Spleen (tissue), 13 donors: ENCODE measurements at places on chromosomes 7 and 10.

DNA sequence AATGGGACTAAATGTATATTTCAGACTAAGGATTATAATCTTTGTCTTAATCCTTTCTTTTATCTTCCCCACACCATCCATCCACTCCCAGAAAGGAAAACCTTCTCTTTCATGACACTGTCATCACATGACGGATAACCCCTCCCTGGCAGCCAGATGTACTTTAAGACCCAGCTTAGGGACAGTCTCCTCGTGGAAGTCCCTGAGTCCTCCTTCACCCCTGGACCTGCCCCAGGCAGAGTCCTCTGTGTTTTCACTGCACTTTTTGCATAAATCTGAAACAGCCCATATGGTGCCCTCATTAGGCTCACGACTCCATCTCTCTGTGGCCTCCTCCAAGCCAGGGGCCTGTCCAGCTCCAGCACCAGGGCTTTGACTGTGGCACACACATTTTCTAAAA, 16.0 kb downstream of the NRAP start:
- DNase-seq = no peak

DNA sequence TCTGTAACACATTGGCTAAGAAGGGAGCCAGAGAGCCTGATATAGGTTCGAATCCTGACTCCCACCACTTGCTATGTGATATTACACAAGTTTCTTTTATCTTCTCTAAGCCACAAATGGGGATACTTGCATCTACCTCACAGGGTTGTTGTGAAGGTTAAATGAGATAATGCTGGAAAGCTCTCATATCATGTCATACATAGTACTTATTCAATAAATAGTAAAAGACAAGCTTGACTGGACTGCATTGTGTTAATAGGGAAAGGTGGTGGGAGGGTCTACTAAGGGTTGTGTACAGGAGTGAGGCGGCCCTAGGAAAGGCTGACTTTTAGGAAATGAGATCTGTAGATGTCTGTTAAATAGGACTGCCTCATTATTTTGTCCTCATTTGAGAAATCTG, 35.8 kb upstream of the DNMBP start:
- no peak for DNase-seq

DNA sequence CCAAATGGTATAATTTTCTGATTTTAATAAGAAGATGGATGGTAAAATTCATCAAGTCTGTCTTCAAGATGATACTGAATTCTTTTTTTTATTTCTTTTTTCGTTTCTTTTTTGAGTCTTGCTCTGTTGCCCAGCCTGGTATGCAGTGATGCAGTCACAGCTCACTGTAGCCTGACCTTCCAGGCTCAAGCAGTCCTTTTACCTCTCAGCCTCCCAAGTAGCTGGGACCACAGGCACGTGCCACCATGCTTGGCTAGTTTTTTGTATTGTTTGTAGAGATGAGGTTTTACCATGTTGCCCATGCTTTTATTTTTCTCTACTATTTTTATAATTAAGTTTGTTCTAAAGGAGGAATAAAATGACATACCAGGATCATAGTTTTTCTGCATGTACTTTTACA, 52.1 kb upstream of the HELLS start:
- DNase-seq = no peak

DNA sequence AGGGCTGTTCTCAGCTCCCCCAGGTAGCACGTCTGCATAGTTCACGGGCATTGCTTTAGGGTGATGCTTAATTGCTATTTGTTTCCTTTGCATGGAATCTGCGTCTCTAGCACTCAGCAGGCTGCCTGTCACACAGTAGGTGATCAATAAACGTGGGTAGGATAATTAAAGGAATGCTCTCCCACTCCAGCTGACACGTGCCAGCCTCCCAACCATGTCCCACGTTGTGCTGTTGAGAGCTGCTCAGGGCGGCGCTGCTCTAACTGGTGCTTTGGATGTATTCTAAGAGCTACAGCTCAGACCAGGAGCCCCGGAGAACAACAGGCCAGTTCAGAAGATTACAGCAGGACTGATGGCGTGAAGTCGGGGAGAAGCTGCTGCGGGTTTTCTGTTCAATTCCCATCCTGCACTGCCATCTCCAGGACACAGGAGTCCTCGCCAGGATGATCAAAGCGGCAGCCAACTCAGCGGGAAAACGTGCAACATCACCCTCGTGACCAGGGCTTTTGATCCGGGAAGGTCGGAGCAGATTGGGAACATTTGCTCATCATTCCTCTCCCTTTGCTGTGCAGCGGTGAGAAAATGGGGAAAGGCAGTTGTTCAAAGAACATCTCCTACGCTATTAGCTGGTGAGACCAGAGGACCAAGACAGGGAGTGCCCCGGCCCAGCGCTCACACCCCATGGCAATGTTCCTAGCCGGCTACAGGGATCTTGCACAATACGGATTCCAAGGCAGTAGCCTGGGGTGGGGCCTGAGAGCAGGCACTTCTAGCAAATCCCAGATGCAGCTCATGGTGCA, 50.5 kb upstream of the FOXK1 start:
- peak; percentile 65 for DNase-seq

DNA sequence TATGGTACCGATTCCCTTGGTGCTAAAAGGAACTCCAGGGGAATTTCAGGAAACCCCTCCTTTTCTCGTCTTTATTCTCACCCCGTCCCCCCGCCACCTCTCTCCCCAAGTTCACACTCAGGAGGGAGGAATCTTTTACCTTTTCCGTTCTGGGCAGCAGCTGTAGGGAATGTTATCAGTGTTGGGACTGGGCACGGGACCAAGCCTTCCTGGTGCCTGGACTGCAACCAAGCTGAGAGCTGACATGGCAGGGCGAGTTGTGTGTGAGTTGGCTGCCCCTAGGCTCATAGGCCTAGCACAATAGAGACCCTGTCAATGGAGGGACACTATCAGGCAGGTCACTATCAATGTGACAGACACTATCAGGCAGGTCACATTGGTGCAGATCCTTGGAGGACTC, 121.4 kb downstream of the TCF7L2 start:
- DNase-seq = no peak

DNA sequence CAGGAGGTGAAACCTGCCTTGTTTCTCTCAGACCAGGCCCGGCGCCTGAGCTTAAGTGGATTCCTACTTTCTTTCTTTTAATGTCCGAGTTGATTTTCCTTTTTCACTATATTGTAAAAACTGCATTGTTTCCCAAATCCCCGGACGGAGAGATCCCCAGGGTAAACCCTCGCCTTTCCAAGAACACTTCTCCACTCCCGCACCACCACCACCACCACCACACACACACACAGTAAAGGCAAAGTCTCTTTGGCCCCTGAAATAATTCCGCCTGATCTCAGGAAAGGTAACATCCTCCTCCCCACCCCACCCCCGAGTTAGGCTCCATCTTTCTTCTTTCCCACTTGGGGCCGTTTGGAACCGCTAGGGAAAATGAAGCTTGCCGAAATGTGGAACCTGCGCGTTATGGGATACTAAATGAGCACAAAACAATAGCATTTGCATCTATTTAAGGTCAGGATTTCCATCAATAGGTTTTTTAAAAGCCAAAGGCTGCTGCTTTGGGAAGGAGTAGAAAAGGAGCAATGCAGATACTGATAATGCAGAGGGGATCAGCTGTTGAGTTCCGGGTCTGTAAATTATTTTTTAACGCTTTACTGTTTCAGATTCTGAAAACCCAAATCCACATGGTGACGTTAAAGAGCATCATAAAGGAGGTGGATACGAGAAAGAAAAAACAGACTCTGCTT, 2.5 kb downstream of the HPSE2 start:
- DNase-seq = no peak

DNA sequence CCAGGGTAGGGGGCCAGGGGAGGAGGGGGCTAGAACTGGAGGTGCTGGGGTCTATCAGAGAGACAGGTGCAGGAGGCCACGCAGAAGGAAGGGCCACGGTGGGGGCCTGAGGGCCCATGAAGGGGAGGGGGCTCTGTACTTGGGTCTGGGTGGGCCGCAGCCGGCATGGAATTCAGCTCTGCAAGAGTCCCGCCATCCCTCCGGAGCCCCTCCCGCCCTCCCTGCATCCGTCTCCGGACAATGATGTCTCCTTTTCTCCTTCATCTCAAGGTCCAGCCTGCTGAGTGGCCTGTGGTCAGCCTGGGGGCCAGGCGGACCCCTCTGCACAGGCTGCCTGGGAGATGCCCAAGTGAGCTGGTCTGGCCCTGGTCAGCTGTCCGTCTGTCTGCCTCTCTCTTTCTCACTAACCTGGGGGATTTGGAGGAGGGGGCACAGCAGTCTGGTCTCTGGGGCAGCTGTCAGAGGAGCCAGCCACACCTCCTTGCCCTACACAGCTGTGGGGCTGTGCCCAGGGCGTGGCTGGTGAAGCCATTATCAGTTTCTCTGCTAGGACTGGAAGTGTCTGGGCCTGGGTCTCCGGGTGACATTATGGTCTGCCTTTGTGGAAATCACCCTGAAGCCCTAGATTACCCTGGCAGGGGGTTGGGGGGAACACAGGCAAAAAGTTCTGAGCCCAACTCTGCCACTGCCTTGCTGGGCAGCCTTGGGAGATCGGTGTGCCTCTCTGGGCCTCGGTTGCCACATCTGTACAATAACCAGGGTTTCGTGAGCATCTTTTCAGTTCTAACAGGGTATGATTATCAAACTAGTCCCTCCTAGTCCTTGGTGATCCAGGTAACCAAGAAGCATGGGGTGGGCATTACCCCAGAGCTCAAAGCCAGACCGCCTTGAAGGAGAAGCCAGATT, 19.0 kb upstream of the HSPB1 start:
- DNase-seq = no peak

DNA sequence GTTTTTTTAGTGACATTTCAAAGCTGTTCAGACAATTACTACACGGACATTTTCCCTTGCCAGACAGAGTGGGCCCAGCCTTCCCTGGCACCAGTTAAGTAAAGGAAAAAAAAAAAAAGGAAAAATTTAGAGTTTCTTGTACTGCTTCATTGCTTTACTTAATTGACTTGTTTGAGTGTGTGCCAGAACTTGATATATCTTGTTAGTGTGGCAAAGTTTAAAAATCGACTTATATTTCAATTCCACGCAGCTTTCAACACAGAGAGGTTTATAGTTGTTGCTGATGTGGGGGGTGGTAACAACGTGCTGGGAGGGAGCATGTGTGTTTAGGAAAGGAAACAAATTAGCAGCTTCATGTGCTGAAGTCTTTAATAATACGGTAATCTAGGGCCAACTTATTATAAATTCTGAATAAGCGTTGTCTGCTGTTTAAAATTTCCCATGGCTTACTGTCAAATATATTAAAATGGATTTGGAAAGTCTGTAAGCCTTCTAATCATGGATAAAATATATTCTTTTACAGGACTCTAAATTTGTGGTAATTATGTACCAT, 1104.6 kb downstream of the SORCS3 start:
- DNase-seq = no peak

DNA sequence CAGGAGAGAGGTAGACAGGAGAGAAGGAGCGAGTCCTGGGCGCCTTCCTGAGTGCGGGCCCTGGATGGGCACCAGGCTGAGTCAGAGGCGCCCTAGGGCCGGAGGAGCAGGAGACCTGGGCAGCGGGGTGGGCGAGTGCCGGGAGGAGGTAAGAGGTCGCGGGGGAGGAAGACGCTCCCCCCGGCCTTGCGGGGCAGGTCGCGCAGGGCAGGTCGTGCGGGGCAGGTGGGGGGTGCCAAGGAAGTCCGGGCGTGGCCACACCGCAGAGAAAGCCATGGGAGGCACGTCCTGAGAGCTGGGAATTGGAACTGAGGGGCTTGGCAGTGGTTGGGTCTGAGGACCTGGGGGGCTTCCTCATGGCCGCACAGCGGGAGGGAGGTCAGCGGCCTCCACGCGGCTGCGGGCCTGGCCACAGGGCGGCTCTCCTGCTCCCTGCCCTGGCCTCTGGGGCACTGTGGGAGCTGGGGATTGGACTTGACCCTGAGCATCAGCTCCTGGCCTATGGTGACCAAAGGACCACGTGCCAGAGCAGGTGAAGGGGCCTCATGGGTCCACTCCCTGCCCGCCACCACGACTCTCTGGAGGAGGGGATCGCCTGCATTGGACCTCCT, 935 bp downstream of the MMP21 start:
- no peak for DNase-seq

DNA sequence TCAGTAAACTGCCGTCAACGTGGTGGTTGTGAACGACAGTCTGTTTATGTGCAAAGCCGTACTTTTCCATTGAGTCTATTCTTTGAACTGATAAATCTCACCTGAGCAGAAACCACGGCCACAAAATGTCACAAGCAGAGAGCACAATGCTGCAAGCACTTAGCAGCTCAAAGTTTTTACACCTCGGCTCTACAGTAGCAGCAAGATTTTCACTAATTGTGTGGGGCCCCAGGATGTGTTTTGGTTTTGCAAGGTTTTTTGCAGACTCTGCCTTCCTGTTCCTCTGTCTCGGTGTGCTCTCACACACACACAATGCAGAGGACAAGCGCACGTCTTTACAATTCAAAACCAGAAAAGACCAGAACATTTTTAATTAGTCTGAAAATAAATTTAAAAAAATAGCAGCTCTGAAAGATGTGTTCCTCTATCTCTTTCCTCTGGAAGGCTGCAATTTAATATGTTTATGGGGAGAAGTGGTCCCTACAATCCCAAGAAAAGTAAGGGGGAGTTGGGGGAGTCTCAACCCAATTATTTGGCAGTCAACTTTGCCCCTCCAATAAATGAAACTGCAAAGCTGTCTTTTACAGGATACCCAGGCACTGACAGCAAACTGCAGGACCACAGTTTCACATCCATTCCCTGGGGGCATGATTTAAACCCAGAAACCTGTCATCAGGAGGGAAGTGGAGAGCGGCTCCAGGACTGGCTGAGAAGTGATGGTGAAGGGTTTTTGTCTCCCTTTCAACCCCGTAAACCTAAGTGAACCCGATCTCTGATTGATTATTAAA, 73.8 kb upstream of the SFMBT2 start:
- no peak for DNase-seq

GRCh38 chr10:116067825-116068224, 205.2 kb downstream of the GFRA1 start:
- DNase-seq = no peak

DNA sequence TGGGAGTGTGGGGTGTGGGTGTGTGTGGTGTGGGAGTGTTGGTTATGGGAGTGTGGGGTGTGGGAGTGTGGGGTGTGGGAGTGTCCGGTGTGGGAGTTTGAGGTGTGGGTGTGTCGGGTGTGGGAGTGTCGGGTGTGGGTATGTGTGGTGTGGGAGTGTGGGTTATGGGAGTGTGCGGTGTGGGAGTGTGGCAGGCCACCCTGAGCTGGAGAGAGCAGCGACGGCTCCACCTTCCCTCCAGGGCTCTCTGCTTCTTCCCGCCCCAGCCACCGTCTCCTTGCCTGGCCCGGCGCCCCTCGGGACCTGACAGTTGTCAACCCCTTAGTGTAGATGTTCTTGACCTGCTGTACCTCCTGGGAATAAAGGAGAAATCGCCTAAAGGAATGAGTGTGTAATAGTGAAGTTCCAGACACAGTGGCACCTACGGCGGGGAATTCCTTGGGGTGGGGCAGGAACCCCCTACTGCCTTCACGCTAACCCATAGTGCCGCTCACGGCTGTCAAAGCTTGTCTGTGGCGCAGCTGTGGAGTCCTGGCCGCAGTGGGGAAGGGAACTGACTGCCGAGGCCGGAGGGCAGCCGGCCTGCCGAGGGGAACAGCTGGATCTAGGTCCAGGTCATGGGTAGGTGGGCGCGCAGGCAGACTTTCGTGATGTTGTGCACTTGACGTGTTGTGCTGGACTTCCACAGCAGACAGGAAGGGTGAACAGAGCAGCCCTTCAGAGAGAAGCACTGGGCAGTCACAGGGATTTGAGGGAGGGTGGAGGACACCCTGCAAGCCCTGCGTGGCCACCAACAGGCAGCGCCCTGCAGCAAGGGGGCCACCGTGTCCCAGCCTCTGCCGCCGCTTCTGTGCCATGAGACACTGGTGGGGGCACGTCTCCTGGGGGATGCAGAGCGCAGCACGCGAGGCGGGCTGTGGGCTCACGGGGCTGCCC, 49.0 kb upstream of the EN2 start:
- DNase-seq = no peak
